ENCODE measurements at places on chromosomes 5 and 9.

- no peak for DNase-seq
Observed at GRCh38 chr9:88258601-88259000, 120.3 kb upstream of the SPATA31C2 start.

GRCh38 chr9:98846879-98847278, 39.4 kb downstream of the GALNT12 start:
- DNase-seq = no peak

DNA sequence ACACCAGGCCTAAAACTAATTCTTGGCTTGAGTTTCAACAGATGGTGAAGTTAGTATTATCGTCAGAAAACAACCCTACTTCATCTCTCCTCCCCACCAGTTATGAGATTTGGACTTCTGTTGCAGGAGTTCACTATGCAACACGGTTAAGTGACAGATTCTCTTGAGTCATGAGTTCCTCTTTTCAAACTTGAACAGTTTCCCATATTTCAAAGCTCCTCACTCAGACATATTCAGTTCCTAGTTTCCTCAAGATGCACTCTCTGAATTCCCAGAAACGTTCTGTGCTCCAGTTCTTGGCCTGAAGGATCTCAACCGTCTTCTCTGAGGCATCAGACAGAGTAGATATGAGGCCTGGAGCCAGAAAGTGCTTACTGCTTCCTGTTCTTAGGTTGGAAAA, 7.3 kb upstream of the PTGER4 start:
- no peak for DNase-seq

- no peak for DNase-seq
Observed at GRCh38 chr9:3006851-3007250, 163.0 kb upstream of the PUM3 start.

DNA sequence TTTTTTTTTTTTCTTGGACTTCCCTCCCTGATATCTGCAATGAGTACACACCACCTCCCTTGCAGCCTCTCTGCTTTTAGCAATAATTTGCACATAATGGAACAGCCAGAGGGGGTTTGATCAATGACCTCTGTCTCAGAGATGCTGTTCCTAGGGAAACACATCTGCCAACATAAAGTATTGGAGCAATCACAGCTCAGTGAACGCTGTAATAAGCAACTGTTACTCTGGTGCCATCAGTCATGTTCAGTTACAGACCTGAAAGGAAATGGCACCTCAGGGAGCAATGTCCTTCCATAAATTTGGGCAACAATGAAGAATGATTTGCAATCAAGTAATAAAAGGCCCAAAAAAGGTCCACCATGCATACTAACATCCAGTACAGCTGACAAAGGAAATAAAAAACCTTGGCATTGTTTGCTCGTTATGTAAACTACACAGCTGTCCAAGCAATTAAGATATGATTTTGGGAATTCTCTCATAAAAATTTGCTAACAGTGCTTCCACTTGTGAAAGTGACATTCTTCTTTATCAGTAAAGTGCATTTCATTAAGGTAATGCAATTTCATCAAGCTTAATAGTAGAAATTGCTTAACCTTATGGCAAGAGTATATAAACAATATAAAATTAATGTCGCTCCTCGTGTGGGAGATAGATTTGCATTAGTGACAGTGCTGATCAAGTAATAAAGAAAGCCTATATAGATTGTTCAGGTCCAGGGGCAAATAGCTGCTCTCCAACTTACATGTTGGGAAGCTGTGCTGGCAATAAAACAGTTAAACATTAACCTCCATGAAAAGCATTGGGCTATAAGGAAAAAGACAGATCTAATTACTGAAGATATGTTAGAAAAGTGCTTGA, 167.8 kb downstream of the RASEF start:
- DNase-seq = no peak

- no peak for DNase-seq
Observed at GRCh38 chr5:109987355-109987754, 297.6 kb downstream of the MAN2A1 start.

DNA sequence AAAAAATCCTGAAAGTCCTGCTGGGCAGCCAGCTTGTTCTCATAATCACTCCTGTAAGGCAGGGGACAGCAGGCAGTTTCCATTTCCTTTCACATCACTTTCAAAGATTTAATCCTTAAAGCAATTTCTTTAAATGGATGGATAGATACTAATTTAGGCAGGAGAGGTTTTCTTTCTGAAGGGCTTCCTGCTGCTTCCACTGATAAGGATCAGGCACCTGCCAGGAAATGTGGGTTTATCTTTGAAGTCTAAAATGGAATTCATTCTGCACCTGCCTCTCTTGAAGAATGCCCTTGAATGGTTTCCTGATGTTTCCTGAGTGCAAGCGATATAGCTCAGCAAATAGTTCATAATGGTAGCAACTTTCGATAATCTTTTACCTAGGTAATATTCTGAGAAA, 64.5 kb downstream of the STARD4 start:
- DNase-seq = no peak

GRCh38 chr5:153893817-153894216, 144.9 kb downstream of the FAM114A2 start:
- DNase-seq = no peak

GRCh38 chr9:4224181-4224580, 75.7 kb downstream of the GLIS3 start:
- DNase-seq = no peak

GRCh38 chr5:88724201-88724600, 158.8 kb downstream of the MEF2C start:
- DNase-seq = no peak

GRCh38 chr5:121974261-121974660, 12.5 kb downstream of the SRFBP1 start:
- no peak for DNase-seq

- no peak for DNase-seq
Observed at GRCh38 chr5:72206160-72206559, 98.9 kb downstream of the MAP1B start.

- no peak for DNase-seq
Observed at GRCh38 chr5:163407034-163407655, 30.2 kb upstream of the CCNG1 start.

- DNase-seq = no peak
Observed at GRCh38 chr5:22591461-22591860, 261.7 kb downstream of the CDH12 start.

- DNase-seq = no peak
Observed at GRCh38 chr5:75380099-75380498, 43.1 kb downstream of the HMGCR start.

DNA sequence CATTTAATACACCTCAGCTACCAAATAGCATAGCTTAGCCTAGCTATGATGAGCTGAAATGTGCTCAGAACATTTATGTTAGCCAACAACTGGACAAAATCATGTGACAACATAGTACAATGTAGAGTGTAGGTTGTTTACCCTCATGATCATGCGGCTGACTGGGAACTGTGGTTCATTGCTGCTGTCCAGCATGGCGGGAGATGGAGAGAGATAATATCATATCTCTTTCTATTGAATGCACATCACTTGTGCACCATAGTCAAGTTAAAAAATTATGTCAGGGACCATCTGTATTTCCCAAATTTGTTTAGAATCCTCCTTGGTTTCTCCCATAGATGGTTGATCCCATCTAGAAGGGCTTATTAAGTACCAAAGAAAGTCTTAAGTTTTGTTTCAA, 151.1 kb upstream of the ELL2 start:
- no peak for DNase-seq

- no peak for DNase-seq
Observed at GRCh38 chr5:150622157-150622556, 18.3 kb upstream of the SYNPO start.

GRCh38 chr5:161064297-161064696, 212.3 kb upstream of the ATP10B start:
- DNase-seq = no peak

DNA sequence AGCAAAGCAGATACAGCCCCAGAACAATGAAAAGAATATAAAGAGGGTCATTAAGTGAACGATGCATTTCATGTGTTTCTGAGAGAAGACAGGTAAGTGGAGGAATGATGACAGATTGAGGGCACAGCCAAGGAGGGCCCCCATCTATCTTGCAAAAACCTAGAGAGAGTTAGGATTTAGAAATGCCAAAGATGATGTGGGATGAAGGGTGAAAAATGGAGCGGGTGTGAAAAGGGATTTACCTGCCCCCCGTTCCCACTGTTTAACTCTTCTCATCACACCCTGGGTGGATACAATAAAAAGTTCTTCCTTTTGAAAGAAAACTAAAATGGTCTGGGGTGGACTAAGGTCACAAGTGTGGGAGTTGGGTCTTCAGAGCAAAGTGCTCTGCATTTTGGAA, 18.5 kb upstream of the PPP2R2B start:
- DNase-seq = no peak

DNA sequence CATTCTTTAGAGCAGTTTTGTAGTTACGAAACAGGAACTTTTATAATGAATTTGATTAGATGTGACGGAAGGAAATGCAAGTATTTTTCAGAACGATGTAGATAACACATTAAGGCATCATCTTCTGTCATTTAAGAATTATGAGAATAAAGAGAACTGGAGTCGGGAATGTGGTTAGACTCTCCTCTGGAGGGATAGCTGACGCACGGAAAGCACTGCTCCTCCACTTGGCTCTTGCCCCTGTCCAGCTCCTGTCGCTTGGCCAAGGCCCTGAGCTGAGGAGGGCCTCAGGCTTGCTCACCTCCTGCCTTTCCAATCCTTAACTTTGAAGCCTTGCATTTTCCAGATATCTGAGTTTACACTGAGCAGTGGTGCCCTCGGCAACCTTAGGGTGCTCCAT, 60.5 kb downstream of the MAP1B start:
- DNase-seq = no peak

DNA sequence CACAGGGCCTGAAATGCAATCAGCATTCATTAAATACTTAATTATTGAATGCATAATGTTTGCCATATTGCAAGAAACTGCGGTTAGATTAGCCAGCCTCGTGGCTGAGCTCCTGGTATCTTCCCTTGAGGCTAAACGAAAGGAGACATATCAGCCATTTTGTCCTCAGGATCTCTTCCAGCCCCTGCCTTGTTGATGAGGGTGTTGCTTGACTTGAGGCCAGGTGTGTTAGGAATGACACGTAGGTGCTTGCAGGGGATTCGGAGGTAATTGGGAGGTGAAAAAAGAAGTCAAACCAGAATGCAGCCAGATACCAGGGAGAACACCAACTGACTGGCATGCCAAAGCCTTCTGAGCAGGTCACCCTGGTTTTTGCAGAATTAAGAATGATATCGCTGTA, 12.5 kb downstream of the SH3RF2 start:
- DNase-seq = no peak

GRCh38 chr9:15068261-15068660, 158.0 kb upstream of the FREM1 start:
- no peak for DNase-seq

- no peak for DNase-seq
Observed at GRCh38 chr5:147403651-147404640, 105.9 kb downstream of the DPYSL3 start.

- no peak for DNase-seq
Observed at GRCh38 chr5:20610681-20611080, 622.7 kb upstream of the CDH18 start.

- no peak for DNase-seq
Observed at GRCh38 chr5:1068204-1068894, 43.5 kb downstream of the SLC12A7 start.

GRCh38 chr9:34291423-34291822, 37.6 kb downstream of the KIF24 start:
- DNase-seq = no peak

DNA sequence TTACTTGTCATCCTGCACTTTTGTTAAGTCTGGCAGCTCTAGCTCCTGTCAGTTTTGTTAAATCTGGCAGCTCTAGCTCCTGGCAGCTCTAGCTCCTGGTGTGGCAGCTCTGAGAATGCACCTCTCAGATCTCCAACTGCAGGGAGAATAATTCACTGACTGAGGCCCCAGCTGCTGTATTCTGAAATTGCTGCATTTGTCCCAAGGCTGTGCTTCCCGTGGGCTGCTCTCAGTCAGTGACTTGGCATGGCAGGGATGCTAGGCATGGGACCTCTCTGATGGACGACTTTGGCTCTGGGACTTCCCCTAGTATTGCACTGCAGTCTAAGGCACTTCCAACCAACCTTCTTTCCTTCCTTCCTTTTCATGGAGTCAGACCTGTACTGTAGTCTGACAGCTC, 475.7 kb downstream of the CCDC171 start:
- DNase-seq = no peak

DNA sequence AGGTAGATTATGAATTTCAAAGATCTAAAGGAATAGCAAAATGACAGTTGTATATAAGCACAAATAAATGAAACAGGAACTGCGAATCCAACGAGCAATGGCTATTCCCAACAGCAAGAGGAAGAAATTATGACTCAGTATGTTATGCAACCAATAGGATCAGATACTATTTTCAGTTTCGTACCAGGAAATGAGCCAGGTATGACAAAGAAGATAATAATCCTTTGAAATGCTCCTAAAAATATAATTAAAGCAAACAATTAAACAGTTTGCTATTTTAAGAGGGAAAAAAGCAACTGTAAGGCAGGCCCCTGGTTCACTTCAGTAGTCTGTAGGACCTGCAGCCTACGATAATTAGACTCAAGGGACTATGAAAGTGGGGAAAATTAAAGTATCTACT, 58.9 kb downstream of the AUH start:
- DNase-seq = no peak

DNA sequence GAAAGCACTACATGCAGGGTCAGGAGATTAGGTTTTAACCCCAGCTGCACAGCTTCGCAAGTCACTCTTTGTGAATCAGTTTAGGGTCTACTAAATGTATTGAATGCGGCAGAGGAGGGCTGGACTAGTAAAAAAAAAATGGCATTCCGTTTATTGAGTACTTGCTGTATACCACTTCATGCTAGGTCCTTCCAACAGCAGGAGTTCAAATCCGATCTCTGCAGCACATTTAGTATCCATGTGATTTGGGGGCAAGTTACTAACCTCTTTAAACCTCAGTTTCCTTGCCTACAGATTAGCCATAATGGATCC, 204.4 kb downstream of the SNCAIP start:
- DNase-seq = no peak

DNA sequence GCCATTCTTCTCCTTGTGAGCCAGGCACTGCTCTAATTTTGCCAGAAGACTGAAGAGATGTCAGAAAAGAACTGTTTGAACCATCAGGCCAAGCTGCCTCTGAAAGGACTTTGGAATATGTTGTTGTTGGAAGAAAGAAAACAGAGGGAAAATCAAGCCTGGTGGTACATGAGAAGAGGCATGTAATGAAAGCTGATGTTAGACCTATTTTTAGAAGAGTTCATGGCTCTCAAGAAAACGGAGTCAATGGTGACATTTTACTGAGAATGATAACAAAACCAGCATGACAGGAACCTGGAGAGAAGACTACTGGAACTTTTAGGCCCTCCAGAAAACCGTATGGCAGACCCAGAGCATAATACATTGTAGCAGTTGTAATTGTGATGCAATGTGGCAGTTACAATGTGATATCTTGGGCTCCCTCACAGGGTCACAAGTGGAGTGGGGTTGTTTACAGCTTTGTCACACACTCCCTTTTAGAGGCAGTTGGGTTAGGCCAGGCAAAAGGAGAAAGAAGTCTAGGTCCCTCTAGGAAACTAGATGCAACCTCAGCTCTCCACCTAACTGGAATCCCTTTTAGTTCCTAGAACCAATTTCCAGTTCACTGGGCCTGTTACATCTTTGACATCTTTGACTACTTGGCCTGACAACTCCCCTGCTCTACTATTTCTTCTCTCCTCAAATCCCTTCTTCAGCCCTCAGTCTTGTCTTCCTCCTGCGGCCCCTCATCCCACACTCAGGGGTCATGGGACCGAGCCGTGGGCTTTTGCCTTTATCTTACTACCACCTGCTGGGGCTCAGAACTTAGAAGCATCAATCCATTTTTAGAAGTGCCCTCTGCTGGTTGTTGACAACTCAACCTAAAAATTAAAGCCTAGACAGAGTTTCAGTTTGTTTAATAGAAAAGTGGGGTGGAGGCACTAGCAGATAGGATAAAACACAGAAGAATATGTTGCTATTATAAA, 61.2 kb upstream of the JAK2 start:
- no peak for DNase-seq

- no peak for DNase-seq
Observed at GRCh38 chr5:98258939-98259338, 514.5 kb upstream of the RGMB start.

All from T-helper 1 cell (primary cell).